ENCODE measurements at places on chromosomes 5 and 9.

DNA sequence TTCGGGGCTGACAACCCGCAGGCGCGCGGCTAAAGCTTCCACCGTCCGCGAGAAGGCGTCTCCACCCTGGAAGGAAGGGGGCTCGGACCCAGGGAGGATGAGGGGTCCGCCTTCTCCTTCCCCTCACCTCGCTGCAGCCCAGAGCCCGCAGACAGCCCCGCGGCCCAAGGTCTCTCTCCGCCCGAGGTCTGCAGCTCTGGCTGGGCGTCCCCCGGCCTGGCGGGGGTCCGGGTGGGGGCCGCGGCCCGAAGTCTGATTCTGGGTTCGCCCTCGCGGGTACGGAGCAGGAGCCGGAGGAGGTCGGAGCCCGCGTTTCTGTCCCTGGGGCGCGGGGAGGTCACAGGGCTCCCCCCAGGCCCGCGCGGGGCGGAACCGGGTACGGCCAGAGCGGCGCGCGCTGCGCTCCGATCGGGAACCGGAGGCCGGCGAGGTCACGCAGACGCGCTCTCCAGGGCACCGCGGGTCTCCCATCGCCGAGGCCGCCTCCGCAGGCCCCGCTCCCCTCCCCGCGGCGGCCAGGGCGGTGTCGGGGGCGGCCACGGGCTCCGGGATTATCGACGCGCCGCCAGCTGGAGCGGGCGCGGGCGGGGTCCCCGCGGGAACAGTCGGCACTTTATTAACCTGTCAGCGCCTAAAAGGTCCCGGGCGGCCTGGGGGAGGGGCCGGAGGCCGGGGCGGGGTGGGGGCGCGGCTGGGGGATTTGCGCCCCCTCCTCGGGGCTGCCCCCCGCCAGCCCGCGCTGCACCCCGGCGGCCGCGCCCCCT, 11.6 kb downstream of the LHX3 start:
- no peak for DNase-seq

GRCh38 chr5:1777281-1778137, 22.1 kb downstream of the MRPL36 start:
- no peak for DNase-seq

DNA sequence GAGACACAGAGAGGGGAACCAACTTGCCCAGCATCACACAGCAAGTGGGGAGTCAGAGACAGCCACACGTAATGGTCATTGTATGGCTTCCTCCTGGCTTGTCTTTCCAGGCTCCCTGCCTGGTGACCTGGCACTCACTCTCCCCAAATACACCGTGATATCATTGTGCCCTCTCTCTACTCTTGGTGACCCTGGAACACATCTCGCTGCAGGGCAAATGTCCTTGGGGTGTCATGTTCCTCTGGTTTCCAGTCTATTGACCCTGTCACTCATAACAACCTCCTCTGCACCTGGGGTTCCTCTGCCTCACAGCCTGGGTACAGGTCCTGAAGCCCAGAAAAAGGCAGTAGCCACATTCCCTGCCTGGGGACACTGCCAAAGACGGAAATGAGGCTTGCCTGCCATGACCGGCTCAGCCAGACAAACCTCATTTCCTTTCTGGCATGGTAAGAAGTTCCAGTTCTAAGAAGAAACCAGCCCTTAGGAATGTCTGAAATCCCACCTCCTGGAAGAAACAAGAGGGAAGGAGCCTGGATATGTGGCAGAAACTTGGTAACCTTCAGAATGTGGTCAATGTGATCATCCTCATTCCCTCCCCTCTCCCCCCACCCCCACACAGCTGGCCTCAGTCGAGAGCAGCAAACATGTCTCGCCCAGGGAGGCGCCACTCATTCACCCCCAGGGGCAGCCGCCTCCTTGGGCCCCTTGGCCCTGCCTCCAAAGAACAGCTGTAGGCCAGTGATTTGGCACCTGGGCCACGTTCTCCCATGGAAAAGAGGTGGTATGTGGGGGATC, 30.6 kb upstream of the SMU1 start:
- no peak for DNase-seq

DNA sequence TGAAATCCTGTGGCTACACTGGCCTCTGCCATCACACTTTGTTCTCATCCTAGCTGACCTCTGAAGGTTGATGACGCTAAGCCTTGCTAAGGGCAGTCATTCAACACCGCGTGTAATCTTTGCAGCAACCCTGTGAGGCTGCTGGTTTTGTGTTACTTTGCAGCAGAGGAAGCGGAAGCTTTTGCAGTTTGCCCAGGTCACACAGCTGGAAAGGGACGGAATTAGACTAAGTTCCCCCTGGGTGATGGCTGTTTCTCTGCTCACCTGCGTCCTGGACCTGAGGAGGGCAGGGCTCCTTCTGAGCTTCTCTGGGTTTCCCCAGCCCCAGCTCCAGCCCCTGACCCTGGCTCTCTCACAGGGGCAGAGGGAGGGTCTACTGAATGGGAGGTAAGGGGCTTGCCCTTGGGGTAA, 7.3 kb upstream of the SLC25A51 start:
- DNase-seq = no peak

DNA sequence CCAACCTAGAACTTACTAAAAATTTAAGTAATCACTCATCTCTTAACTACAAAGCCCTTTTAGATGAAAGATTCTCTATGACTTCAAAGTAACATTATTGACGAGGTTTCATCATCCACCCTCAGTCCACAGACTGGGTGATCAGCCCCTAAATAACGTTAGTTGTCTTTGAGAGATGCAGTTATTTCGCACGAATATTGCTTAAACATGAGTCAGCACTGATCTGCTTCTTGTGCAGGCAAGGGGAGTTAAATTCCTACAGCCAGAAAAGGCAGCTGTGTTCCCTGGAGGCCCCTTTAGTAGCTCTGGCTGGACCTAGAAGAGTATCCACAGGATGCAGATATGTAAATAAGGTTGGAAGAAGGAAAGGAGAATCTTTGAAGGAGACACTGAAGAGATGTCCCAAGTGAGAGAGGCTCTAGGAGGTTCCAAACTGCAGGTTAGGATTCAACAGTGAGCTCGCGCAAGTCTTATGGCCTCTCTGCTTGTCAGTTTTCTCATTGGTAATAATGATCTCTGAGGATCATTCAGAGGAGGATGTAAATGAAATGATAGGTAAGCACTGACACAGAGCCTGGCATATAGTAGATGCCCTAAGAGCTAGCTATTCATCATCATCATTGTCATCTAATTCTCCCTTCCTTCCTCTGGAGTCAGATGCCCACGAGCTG, 122.2 kb upstream of the MAN2A1 start:
- no peak for DNase-seq

- DNase-seq = no peak
These were observed 107.9 kb upstream of the FREM1 start for GRCh38 chr9:15018096-15018637.

GRCh38 chr5:367358-368130, 46.0 kb downstream of the AHRR start:
- DNase-seq = no peak

- DNase-seq = no peak
These were observed 26.4 kb downstream of the NOTCH1 start for GRCh38 chr9:136519263-136520052.

- no peak for DNase-seq
These were observed 16.3 kb upstream of the DAB2 start for GRCh38 chr5:39440958-39441624.

GRCh38 chr5:93993161-93993560, 251.8 kb upstream of the POU5F2 start:
- DNase-seq = no peak

- no peak for DNase-seq
These were observed 67.3 kb upstream of the SHISAL2B start for GRCh38 chr5:64622991-64623390.

DNA sequence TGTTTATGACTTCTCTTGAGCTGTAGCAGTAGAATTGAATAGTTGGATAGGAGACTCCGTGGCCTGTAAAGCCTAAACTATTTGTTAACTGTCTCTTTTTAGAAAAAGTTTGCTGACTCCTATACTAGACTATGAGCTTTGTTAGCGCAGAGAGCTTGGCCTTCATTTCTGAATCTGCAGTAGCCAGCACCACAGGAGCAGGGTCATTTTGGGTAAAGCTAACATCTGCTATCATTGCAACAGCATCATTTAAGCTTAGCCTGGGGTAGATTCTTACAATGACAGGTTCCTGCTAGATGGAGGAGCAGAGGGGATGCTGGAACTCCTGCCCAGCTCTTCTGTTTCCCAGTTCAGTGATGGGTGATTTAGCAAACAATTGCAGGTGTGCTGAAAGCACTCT, 133.7 kb upstream of the ASTN2 start:
- DNase-seq = no peak

GRCh38 chr9:13205824-13206223, 73.7 kb downstream of the MPDZ start:
- DNase-seq = no peak

- no peak for DNase-seq
These were observed 307.3 kb upstream of the NREP start for GRCh38 chr5:112064271-112064701.

- no peak for DNase-seq
These were observed 26.3 kb upstream of the SHOC1 start for GRCh38 chr9:111821006-111821528.

DNA sequence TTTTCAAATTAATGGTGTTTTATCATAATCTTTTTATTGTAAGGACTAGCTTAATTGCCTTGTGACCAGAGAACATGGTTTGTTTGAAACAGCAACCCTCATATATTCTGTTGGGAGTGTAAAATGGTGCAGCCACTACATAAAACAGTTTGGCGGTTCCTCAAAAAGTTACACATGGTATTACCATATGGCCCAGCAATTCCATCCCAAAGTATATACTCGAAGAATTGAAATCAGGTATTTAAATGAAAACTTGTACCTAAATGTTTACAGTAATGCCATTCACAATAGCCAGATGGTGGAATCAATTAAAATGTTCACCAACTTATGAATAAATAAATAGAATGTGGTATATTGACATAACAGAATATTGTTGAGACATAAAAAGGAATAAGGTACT, 14.8 kb upstream of the IL33 start:
- DNase-seq = no peak

DNA sequence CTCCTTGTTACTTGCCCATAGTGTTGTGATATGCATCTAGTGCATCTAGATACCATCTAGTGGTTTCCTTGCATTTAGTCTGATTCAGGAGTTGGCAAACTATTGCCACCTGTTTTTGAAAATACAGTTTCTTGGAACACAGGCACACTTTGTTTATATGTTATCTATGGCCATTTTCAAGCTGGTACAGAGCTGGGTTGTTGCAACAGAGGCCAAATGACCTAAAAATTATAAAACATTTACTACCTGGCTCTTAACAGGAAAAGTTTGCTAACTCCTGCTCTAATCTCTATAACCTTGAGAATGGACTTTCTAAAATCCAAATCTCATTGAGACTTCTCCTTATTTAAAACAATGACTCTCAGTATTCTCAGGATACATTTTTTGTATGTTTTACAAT, 19.4 kb upstream of the FBXO38 start:
- DNase-seq = no peak

DNA sequence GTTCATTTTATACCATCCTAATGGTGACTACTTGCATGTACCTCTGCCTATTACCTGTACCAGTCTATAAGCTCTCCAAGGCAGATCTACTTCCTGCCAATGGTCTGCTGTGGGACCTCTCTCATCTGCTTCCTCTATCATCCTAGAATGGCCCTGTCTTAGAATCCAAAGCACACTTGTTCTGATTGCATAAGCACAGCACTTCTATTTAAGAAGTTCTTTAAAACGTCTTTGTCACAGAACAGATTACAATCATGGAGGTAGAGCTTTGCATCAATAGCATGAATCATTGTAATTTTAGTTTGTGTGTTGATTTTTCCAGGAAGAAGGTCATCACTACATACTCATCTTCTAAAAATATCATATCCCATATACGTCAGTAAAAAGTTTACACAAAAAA, 131.8 kb upstream of the ACOT12 start:
- peak; percentile 64 for DNase-seq

- no peak for DNase-seq
These were observed 23.6 kb upstream of the ANXA2R start for GRCh38 chr5:43063721-43064171.

GRCh38 chr9:133585481-133586351, 23.5 kb downstream of the FAM163B start:
- DNase-seq = no peak

DNA sequence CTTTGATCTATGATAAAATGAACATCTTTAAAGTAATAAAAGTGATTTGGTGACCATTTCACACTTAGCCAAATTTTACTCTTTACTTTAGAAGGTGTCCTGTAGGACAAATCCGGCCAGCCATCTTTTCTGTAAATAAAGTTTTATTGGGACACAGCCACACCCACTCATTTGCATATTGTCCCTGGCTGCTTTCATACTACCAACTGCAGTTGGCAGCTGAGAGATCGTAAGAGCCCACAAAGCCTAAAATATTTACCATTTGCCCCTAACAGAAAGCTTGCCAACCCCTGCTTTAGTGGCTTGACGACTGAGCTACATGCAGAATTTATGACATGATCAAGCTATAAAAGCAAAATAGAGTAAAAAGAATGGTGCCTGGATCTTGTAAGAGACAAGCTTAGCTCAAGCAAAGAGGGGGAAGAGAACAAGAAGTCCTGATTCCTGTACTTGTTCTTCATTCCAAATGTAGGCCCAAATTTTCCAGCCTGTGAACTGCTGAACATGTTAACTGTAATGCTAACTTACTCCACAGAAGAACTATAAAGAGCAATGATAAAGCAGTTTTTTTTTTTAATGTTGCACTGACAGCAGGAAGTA, 7.4 kb upstream of the FBXO10 start:
- DNase-seq = no peak

GRCh38 chr9:106438928-106439327, 424.0 kb upstream of the ZNF462 start:
- no peak for DNase-seq

DNA sequence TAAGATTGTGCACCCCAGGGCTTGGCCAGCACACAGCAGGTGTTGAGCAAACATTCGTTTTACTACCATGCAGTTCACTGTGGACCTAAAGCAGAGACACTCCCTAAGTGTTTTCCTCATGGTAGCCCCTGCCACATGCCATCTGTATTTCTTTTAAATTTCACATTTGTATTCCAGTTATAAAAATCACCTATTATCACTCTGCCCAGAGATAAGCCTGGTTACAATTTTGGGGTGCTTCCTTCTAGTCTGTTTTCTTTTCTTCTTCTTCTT, 10.9 kb upstream of the FIBCD1 start:
- no peak for DNase-seq

GRCh38 chr5:171226864-171227263, 82.2 kb upstream of the TLX3 start:
- DNase-seq = no peak

DNA sequence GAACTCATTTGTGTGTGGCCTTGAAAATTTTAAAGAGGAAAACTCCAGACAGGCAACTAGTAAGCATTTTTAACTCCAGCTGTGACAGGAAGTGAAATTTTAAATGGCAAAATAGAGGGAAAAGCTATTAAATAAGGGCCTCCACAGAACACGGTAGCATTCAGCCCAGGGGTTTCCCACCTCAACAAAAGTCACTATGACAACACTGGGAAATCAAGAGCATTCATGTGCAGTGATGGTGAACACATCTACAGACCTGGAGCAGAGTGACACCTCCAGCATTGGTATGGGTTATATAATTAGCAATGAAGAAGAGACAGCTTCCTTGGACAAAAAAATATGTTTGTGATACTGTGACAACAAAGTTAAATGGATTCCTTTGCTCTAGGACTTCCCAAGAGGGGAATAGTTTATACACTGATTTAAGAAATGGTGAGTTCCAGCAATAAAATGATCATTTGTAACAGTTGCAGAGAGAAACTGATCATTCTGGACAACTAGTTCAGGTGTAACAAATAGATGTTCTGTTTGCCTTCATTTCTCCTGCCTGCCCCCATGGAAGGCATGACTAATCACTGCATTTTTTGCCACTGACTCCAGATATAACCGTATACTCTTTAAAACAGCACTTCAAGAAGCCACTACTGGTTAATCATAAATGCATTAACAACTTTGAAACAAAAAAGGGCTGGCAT, 93.3 kb upstream of the SLC44A1 start:
- DNase-seq = no peak

Data from inflammatory macrophage treated with lipopolysaccharide for 4 hours (primary cell).